Fibroblast of skin of right quadriceps (primary cell): ENCODE measurements at places on chromosomes 6 and 20.

DNA sequence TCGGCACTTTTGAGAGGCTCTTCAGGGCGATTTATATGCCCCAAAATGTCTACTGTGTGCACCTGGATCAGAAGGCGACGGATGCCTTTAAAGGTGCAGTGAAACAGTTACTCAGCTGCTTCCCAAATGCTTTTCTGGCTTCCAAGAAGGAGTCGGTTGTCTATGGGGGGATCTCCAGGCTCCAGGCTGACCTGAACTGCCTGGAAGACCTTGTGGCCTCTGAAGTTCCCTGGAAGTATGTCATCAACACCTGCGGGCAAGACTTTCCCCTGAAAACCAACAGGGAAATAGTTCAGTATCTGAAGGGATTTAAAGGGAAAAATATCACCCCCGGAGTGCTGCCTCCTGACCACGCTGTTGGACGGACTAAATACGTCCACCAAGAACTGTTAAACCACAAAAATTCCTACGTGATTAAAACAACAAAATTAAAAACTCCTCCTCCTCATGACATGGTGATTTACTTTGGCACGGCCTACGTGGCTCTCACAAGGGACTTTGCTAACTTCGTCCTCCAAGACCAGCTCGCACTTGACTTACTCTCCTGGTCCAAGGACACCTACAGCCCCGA is 8.2 kb downstream of the GCNT2 start:
- DNase-seq = no peak

GRCh38 chr6:150667977-150668716 is 68.5 kb downstream of the PLEKHG1 start:
- DNase-seq = peak; percentile 87

GRCh38 chr6:166778046-166778445 is 151.0 kb upstream of the RPS6KA2 start:
- DNase-seq = no peak

DNA sequence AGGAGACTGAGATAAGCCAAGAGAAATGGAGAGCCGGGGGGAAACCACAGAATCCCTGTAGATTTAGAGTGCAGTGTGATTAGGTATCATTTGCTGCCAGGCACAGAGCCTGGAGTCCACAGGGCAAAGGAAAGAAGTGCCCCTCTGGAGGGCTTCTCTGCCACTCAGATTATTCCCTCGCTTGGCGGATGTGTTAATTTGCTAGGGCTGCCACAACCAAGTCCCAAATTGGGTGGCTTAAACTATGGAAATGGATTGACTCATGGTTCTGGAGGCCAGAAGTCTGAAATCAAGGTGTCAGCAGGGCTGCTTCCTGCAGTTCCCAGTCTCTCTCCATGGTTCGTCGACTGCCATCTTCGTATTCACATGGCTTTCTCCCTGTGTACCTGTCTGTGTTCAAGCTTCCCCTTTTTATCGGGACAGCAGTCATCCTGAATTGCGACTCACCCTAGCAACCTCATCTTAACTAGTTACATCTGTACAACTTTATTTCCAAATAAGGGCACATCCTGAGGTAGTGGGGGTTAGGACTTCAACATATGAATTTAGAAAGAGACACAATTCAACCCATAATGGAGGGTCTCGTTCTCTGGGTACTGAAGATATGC is 122.2 kb downstream of the ANKRD60 start:
- no peak for DNase-seq

GRCh38 chr6:31721351-31722020 is at the start of gene LY6G6C:
Gene LY6G6C (minus strand): TSS chr6:31721746. CDS start chr6:31721679, 67 bp downstream.
- DNase-seq = no peak

DNA sequence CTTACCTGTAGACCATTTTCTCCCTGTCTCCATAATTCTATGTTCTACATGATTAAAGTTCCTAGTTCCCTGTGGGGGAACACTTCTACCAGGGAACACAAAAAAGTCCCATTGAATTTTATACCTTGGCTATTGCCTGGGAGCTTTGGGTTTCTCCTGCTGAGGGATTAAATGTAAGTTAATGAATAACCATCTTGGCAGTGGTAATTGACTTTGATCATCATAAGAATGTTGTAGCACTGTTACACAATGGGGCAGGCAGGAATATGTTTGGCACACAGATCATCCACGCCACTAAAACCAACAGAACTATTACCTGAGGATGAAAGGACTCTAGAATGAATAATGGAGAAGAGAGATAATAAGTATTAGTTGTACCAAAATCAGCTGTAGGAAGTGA is 1106.2 kb upstream of the GJE1 start:
- DNase-seq = no peak

- DNase-seq = no peak
These were observed 52.6 kb downstream of the LAMP5 start for GRCh38 chr20:9566977-9567376.

GRCh38 chr6:116629563-116629981 is 13.3 kb downstream of the RSPH4A start:
- no peak for DNase-seq
